ENCODE measurements at places on chromosomes 1 and 21.

GRCh38 chr1:230385930-230386329, 40.2 kb downstream of the PGBD5 start:
- no peak overlapping the region for H3K27ac ChIP-seq
- peaks cover 62% of the 10 kb centered on the region for H3K27me3 ChIP-seq
- no peaks in the 10 kb centered on the region for H3K4me1 ChIP-seq
- H3K36me3 ChIP-seq = no peaks in the 10 kb centered on the region
- no peak for DNase-seq
- H3K4me3 ChIP-seq = no peak overlapping the region

DNA sequence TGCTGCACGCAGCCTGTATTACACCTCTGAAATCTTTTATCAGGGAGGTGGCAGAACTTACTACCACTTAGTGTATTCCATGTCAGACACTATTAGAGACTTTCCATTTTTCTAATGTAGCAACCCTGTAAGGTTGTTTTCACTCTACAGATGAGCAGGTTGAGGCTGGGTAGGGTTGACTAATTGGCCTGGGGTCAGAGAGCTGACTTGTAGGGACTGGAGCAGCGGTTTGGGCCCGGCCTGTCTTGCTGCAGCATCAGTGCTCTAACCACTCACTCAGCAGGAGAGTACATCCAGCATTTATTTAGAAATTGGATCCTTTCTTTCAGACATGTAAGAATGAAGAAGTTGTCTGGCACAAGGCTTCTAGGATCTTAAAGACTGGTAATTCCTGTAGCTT, 25.7 kb upstream of the NBL1 start:
- peaks cover 4% of the 10 kb centered on the region for H3K4me1 ChIP-seq
- no peak overlapping the region for H3K4me3 ChIP-seq
- H3K27ac ChIP-seq = no peak overlapping the region
- no peak for DNase-seq
- no peaks in the 10 kb centered on the region for H3K27me3 ChIP-seq

GRCh38 chr1:33392639-33393038, 38.3 kb downstream of the PHC2 start:
- H3K4me3 ChIP-seq = no peak overlapping the region
- peaks cover 29% of the 10 kb centered on the region for H3K27me3 ChIP-seq
- peaks cover 5% of the 10 kb centered on the region for H3K4me1 ChIP-seq
- H3K36me3 ChIP-seq = no peaks in the 10 kb centered on the region

- H3K27me3 ChIP-seq = no peaks in the 10 kb centered on the region
- peaks cover 18% of the 10 kb centered on the region for H3K4me1 ChIP-seq
- H3K27ac ChIP-seq = peak overlapping the region; percentile 5
- H3K4me3 ChIP-seq = no peak overlapping the region
Observed at GRCh38 chr1:173294843-173295242, 87.7 kb upstream of the TNFSF4 start.

- no peaks in the 10 kb centered on the region for H3K36me3 ChIP-seq
- no peak overlapping the region for H3K27ac ChIP-seq
- peaks cover 56% of the 10 kb centered on the region for H3K27me3 ChIP-seq
Observed at GRCh38 chr1:65979136-65980044, 186.7 kb downstream of the PDE4B start.

GRCh38 chr21:32824950-32825349, 53.4 kb upstream of the PAXBP1 start:
- H3K36me3 ChIP-seq = no peaks in the 10 kb centered on the region
- H3K4me3 ChIP-seq = no peak overlapping the region
- no peaks in the 10 kb centered on the region for H3K4me1 ChIP-seq
- peaks cover 5% of the 10 kb centered on the region for H3K27me3 ChIP-seq

GRCh38 chr1:36384542-36385409, 948 bp downstream of the STK40 start:
- peak overlapping the region; percentile 98 for H3K27ac ChIP-seq
- H3K4me1 ChIP-seq = peaks cover 56% of the 10 kb centered on the region
- H3K36me3 ChIP-seq = peaks cover 27% of the 10 kb centered on the region

GRCh38 chr1:117143172-117143571, 21.6 kb upstream of the TRIM45 start:
- H3K27me3 ChIP-seq = peaks cover 15% of the 10 kb centered on the region
- DNase-seq = no peak
- no peak overlapping the region for H3K27ac ChIP-seq
- no peaks in the 10 kb centered on the region for H3K4me1 ChIP-seq
